HFF-Myc (cell line): ENCODE measurements at places on chromosomes 2 and 18.

DNA sequence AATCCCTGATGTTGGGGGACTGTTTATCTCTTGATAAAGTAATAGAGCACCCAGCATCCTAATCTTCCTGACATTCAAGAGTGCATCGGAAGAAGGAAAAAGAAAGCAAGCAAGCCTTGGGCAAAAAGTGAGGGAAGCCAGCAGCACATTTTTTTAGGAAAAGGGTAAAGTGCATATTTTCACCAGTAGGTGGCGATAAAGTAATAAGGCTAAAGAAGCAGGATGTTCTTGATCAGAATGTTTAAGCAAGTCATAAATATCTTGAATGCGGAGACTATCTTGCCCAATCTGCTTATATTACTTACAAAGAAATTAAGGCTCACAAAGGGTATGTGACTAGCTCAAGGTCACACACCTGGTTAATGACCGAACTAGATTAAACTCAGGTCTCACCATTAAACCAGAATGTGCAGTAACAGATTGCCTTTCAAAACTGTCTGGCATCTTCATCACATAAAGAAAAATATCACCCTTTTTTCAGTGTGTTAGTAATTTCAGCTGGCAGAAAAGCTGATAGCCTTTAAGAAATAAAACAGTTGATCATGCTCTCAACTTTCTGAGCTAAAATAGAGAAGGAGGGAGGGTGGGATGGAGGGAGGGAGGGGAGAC, 83.8 kb downstream of the VIT start:
- DNase-seq = peak; percentile 44

- no peak for DNase-seq
Observed at GRCh38 chr18:76538846-76539245, 43.8 kb upstream of the ZNF516 start.

GRCh38 chr2:77156599-77156998, 365.6 kb downstream of the LRRTM4 start:
- no peak for DNase-seq

DNA sequence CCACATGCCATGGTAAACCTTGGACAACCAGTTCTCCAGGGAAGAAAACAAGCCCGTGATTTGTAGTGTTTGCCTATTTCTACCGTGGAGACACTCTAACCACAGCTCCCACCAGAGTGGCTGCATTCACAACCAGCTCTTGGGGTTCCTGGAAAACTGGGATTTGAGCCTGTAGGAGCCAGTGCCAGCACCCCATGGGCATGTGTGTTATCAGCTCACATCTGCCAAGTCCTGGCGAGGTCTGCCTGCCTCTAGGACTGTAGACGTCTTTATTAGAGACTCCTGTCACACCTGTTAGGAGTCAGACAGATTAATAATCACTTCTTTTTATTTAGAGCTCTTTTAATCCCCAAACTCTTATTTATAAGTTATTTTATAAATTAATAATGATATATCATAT, 41.0 kb downstream of the INPP5D start:
- DNase-seq = no peak

GRCh38 chr2:10377052-10377746, 70.9 kb downstream of the ODC1 start:
- no peak for DNase-seq

DNA sequence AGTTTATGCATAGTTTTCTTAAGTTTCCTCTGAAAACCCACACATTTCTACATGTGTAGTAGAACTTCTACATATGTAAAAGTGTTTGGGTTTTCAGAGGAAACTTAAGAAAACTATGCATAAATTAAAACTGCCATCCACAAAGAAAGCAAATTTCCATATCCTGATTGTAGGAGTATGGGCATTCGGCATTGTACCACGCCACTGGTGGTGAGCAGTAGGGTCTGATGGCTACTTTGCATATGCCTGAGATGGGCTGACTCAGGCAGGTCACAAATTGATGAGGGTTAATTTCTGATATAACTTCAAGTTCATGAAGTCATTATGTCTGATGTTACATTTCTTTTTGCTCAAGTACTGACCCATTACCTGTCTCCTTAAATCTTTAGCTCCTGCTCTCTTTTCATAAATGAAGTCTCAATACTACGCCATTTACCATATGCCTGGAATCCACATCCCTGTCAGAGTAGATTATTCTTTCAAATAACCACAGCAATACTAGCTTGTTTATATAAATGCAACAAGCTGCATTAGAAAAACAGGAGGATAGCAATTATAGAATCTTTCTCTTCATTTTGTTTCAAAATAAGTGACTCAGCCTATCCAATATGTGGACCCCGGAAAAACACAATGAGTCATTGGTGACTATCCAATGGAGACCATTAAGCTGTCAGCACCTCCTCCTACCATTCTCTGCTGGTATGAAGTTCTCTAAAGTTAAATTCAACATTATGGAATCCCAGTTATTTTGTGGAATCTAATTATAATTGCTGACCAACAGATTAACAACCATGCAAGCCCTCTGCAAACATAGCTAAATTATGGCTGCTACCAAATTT, 355.2 kb upstream of the UBE2E3 start:
- DNase-seq = peak; percentile 94
